Stimulated activated CD4-positive, alpha-beta T cell treated with anti-CD3 and anti-CD28 coated beads, Interleukin-1b, Interleukin-23, amount 100 ng/mL, for 1 hour (primary cell): ENCODE measurements at places on chromosomes 2 and 18.

DNA sequence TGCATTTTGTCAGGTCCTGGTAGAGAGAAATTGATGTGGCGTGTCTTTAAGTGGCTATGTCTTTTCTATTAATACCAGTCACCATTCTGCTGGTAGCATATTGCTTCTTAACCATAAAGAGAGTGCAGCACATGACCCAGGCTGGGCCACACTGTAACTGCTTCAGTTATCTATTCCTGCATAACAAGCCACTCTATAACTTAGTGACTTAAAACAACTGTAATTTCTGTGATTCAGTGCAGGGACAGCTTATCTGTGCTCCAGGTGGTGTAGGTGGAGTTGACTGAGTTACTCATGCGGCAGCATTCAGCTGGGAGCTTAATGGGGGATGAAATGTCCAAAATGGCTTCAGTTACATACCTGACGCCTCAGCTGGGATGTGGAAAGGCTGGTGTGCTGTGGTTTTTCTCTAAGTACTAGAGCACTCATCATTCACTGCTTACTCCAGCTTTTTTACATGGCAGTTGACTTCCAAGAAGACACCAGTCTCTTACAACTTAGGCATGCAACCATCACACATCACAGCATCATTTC lies 742.4 kb downstream of the SATB2 start:
- no peak for DNase-seq

- no peak for DNase-seq
Measured at GRCh38 chr2:209424199-209424701, 403 bp downstream of the MAP2 start.

DNA sequence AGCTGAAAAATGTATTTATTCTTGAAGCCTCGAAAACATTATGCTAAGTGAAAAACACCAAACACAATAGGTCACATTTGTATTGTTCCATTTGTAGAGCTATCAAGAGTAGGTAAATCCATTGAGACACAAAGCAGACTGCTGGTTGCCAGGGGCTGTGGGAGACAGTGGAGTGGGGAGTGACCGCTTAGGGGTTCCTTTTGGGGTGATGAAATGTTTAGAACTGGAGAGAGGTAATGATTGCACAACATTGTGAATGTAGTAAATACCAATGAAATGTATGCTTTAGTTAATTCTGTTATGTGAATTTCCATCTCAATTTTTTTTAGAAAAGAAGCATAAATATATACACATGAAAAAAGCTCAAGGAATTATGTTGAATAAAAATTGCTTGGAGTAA lies 15.8 kb downstream of the KCTD18 start:
- no peak for DNase-seq

DNA sequence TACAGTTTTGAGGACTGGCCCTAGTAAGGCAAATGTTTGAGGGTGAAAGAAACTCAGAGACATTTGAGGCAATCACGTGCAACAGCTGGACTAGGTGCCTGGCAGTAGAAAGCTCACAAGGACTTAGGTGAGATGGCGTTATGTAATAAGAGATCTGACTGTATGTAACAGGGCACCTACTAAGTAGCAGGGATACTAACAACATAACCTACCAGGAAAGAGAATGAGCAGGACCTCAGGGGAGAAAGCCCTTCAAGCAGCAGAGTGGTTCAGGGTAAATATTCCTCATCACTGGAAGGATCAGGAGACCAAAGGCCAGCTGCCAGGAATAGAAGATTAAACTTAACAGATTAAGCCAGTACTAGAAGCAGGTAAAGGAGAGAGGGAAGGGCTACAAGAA lies 53.4 kb downstream of the ARHGAP15 start:
- no peak for DNase-seq

DNA sequence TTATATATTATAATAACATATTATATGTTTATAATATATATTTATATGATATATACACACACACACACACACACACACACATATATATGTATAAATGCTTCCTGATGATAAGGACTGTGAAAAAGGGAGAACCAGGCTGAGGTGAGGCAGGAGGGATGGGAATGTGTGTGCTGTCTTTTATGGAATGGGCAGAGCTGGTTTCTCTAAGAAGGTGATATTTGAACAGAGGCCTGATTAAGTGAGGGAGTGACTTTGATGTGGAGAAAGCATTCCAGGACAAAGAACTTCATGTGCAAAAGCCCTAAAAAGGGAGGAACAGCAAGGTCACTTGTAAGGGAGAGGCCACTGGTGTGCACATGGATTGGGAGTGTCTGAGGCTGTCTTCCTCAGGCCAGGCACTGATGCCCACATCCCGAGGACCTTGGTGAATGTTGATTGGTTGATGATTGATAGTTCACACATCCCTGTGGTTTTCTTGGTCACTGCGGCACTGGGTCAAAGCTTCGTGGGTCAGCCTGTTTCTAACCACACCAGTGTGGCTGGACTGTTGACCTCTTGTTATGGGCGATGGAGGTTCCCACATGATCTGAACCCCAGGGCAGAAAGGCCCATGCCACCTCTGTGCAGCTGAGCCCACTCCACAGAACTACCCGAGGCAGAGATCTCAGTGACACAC lies 196.9 kb downstream of the MYCN start:
- no peak for DNase-seq

GRCh38 chr18:10877987-10878386 lies 271.4 kb downstream of the PIEZO2 start:
- no peak for DNase-seq

DNA sequence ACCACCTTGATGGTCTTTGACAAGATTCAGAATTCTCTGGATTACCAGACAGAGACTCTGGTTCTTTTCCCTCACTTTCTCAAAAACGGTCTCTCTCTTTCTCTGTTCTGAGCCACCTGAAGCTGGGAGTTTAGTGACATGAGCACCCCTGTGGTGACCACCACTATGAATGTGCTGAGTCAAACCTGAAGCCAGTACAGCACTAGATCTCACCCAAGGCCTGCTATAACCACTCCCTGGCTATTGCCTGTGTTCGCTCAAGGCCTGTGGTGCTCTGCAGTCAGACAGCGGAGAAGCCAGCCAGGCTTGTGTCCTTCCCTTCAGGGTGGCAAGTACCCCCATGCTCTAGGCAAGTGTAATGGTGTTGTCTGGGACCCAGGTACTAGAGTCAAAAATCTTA lies 828.9 kb upstream of the NXPH2 start:
- no peak for DNase-seq

DNA sequence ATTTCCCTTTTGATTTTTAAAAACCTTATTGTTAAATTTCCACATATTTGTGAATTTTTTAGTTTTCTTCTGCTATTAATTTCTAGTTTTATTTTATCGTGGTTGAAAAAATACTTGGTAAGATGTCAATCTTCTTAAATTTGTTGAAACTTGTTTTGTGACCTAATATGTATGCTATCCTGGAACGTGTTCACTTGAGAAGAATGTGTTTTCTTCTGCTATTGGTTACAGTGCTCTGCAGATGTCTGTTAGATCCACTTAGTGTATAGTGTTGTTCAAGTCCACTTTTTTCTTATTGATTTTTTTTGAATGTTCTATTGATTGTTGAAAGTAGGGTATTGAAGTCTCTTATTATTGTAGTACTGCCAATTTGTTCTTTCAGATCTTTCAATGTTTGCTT lies 116.5 kb upstream of the NETO1 start:
- DNase-seq: no peak

GRCh38 chr2:178327516-178327915 lies 123.5 kb downstream of the PRKRA start:
- no peak for DNase-seq

GRCh38 chr2:23283653-23284052 lies 101.3 kb upstream of the KLHL29 start:
- no peak for DNase-seq

DNA sequence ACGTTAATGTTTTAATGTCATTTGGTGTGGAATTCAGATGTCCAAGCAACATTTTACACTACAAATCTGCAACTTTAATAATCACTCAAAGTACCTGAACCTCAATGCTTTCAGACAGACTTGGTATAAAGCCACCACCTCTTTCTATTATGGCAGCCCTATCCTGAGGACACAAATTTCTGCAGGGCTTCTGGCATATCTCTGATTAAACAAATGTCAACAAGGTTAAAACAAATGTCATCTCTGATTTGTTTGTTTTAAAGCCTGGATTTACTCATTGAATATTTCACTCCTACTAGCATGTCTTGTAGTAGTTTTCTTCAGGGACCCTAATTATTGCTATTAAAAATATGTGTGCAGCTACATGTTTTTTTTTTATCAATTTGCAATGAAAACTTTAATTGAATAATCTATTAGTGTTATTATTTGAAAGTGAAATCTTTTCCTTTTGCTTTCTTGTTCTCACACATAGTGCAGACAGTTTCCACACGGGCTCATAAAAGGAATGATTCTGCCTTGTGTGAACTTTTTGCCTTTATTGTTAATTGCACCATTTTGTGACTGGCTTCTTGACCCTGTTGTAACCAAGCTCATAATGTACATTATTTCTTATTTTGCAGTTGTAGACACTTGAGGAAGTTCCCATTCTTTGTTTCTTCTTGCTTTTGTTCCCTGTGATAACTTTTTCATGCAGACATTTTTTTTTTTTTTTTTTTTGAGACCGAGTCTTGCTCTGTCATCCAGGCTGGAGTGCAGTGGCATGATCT lies 30.1 kb downstream of the IL37 start:
- DNase-seq: no peak

DNA sequence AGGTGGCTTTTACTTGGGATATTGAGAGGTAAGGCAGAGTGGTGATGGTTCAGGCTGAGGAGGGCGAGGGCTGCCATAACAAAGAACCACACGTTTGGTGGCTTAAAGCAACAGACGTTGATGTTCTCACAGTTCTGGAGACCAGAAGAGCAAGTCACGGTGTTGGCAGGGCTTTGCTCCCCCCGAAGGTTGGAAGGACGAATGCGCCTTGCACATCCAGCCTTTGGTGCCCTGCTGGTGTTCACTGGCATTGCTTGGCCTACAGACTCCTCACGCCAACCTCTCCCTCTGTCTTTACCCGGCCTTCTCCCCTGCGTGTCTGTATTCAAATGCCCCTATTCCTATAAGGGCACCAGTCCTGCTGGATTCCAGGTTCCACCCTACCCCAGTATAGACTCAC lies 125.4 kb downstream of the TPO start:
- DNase-seq: no peak

- DNase-seq: no peak
Measured at GRCh38 chr2:173354582-173355131, at the start of gene CDCA7. CDCA7 (plus strand) TSS chr2:173354872; CDS start chr2:173354964, 92 bp downstream.
